ENCODE measurements at places on chromosomes 1 and 21.
A peak's percentile ranks its signal among the peaks of the same experiment; 100 is the strongest.

- no peak for DNase-seq
Observed at GRCh38 chr1:212242288-212242984, 42.8 kb upstream of the PPP2R5A start.

- no peak for DNase-seq
Observed at GRCh38 chr1:65979136-65980044, 186.7 kb downstream of the PDE4B start.

GRCh38 chr1:203704120-203704519 is 60.9 kb upstream of the LAX1 start:
- DNase-seq, result no peak

DNA sequence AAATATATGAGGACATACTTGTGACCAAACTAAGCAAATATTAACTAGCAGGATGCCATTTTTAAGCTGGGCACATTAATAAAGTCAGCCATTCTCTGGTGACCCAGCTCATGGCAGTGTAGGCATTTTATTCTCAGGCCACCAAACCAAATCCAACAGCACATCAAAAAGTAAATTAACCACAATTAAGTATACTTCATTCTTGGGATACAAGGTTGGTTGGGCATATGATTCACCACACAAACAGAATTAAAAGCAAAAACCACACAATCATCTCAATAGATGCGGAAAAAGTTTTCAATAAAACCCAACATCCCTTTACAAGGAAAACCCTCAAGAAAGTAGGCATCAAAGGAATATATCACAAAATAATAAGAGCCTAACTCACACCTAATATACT is 101.3 kb downstream of the FAF1 start:
- DNase-seq, result no peak

GRCh38 chr21:31644643-31645042 is 14.8 kb upstream of the SOD1 start:
- DNase-seq, result no peak

GRCh38 chr1:239891621-239892358 is 199.9 kb upstream of the FMN2 start:
- no peak for DNase-seq

DNA sequence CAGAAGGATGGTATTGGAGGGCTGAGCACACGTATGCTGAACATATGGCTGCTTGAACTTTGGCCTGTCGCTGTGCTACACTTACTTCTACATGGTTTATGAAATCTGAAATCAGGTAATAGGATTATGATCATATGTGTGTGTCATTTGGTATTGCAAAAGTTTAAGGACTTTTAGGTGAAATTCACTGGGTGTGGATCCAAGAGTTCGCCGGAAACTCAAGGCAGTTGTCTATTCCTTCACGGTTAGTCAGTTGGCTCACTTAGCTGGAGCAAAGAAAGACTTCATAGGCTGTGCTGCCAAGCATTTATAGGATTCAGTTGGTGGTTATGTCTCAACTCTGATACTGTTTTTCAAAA is 927 bp downstream of the UAP1 start:
- peak; percentile 26 for DNase-seq

GRCh38 chr1:172719066-172719627 is 60.2 kb downstream of the FASLG start:
- no peak for DNase-seq

DNA sequence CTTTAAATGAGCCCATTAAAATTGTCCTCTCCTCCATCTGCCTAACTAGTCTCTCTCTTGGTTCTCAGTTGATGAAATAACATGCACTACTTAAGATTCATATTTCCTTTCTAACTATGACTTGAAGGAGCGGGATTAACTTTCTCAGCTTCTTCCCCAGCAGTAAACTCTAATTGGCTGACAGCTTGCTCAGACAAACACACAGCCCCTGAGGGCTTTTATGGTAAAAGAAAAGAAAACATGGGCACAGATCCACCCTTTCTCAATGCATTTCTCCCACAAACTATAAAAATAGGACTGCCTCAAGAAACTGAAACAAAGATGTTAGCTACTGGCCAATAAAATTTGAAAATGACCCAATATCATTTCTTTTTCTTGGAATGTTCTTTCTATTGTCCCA is 703.1 kb downstream of the ADGRL2 start:
- DNase-seq, result no peak

DNA sequence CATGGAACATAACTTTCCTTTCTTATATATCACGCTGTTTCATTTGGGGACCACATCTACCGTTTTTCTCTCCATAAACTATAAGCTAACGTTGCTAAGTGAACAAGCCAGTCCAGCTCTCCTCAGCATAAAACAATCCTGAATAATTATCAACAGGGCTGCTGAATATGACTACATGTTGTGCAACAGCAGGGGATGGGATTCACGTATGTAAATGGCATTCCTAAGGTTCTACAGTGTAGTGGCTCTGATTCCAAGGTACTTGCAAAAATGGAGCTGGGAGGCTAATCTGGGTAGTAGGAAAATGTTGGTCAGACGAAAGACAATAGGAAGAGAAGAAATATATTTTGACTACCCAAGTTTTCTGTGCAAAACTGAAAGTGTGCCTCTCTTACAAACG is 262.8 kb downstream of the RWDD3 start:
- DNase-seq, result no peak

- DNase-seq, result no peak
Observed at GRCh38 chr1:8844501-8845006, 27.1 kb upstream of the RERE start.

DNA sequence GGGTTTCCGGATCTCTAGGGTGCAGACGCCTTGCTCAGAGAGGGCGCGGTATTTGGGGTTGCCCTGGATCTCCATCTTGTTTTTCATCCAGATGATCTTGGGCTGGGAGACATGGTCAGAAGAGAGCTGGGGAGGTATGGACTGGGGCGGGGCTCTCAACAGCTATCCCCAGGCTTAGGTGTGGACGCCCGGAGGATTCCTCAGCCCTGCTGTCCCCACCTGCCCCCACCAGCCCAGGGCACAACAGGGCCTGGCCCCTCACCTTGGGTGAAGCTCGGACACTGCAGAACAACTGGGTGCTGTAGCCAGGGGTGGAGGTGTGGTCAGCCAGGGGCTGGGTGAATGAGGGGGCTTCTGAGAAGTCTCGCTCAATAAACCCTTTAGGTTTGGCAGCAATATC is 6.6 kb downstream of the MYBPH start:
- no peak for DNase-seq

GRCh38 chr1:63326473-63327380 is 4.4 kb downstream of the FOXD3 start:
- no peak for DNase-seq

Measured in common myeloid progenitor, CD34-positive (primary cell).